Effector memory CD4-positive, alpha-beta T cell (primary cell): ENCODE measurements at places on chromosomes 3 and 15.

- DNase-seq = no peak
Observed at GRCh38 chr3:151327571-151328198, 1.7 kb downstream of the P2RY13 start.

GRCh38 chr3:148227534-148227933 is 470.2 kb upstream of the AGTR1 start:
- no peak for DNase-seq

GRCh38 chr15:37111427-37111717 is 11.0 kb upstream of the MEIS2 start:
- no peak for DNase-seq

- no peak for DNase-seq
Observed at GRCh38 chr3:197197334-197197733, 101.1 kb downstream of the DLG1 start.

GRCh38 chr15:70761931-70762468 is 1.4 kb downstream of the UACA start:
- no peak for DNase-seq

DNA sequence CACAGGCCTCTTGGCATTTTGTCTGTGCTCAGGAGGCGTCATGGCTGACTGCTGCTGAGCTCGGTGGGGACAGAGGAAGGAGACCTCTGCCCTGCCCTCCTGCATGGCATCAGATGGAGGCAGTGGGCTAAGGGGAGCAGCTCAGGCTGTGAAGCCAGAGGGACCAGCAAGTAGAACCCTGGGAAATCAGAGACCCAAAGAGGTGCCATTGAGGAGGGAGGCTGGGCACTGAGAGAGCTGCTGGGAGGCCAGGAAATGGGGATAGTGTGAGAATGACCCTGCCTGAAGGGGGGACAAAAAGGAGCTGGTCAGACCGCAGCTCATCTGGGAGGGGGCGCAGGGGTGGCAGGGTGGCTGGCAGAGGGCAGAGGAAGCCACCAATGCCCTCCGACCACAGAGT is 136.8 kb downstream of the FBLN2 start:
- no peak for DNase-seq

DNA sequence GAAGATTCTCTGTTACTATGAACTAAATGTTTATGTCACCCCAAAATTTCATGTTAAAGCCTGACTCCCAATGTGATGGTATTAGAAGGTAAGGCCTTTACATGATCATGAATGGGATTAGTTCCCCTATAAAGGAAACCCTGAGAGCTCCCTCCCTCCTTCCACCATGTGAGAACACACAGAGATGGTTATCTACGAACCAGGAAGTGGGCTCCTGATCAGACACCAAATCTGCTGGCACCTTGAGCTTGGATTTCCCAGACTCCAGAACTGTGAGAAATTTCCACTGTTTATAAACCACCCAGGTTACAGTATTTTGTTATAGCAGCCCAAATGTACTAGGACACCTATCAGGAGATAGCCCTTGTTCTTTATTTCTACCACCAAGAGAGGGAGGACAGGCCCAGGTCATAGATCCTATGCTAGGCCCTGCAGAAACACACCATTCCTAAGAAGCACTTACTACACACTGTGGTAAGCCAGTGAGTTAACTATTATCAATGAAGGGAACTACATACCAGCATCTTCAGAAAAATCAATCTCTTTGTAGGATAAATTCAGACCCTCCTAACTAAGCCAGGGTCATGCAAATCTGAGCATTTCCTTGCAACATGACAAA is 59.0 kb downstream of the PRKAR2A start:
- no peak for DNase-seq

DNA sequence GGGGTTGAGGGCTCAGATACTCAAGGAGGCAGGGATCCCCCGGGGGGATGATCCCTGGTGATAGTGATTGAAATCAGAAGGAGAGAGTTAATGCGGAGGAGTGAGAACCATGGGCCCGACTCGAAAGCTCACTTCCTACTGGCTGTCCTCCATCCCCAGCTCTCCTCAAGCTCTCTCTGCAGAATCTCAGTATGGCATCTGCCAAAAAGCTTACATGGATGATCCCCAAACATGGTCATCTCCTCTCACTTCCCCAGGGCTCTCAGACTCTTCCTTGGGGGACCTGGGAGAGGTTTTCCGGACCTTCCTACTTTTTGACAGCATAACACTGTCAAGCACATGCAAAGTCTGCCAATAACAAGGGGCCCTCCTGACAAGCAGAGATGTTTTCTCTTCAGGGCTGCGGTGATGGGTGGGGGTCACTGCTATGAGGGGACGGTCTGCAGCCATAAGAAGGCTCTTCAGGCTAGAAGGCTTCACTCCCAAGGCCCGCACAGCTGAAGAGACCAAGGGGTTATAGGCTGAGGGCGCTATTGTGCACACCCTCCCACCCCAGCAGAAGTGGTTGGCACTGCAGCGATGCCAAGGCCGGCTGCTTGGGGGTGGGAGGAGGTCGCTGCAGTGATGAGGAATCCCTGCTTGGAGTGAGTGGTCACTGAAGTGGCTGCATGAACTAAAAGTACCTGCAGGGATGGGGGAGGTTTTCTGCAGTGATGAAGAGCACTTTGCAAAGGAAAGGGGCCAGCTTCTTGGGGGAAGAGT is 828 bp upstream of the VWA5B2 start:
- no peak for DNase-seq
